Cardiac fibroblast (primary cell): ENCODE measurements at places on chromosomes 1 and 21.

DNA sequence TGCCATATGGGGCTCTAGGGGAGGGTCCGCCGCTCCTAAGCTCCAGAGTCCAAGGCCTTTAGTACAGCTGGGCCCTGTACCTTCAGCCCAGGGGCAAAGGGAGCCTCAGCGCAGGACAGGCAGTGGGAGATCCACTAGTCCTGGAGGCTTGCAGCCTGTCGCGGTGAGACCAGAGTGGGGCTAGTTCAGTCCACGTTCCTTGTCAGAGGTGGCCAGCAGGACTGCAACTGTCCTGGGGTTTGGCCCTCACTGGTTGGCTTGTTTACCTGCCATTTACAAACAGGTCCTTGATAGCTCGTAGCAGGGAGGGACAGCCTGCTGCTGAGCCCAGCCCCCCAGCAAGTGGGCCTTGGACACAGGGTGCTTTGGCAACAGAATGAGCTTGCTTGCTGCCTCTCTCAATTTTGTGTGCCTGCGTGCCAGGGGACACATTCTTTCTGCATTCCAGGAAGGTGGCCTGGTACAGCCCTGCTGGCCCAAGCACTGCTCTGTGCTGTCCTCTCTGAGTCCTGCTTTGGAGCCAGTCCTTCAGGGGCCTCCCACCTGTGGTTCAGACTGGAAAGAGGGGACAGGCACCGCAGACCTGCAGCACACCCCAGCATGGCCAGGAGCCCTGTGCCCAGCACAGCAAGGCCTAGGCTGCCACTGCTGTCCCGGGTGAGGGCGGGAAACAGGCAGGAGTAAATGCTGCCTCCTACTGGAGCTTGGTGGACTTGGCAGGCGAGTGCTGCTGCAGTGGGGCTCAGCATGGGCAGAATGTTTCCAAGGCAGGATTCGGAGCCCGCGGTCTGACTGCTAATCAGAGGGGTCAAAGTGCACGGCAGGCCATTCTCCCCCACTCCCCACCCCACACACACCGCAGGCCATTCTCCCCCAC is 15.2 kb downstream of the H6PD start:
- peak; percentile 70 for DNase-seq

DNA sequence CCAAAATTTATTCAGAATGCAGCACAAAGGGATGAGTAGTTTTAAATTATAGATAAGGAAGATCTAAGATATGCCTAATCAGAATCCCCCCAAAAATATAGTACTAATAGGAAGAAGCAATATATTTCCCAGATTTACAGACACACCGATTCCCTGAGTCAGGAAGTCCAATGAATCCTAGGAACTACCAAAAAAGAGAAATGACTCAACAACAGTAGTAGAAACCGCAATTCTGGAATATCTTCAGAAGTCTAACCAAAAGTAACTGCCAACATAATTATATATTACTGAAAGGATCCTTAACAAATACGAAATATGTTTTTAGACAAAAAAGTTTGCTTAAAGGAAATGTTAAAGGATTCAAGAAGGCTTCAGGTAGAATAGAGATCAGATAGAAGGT is 10.3 kb downstream of the AHCTF1 start:
- no peak for DNase-seq

DNA sequence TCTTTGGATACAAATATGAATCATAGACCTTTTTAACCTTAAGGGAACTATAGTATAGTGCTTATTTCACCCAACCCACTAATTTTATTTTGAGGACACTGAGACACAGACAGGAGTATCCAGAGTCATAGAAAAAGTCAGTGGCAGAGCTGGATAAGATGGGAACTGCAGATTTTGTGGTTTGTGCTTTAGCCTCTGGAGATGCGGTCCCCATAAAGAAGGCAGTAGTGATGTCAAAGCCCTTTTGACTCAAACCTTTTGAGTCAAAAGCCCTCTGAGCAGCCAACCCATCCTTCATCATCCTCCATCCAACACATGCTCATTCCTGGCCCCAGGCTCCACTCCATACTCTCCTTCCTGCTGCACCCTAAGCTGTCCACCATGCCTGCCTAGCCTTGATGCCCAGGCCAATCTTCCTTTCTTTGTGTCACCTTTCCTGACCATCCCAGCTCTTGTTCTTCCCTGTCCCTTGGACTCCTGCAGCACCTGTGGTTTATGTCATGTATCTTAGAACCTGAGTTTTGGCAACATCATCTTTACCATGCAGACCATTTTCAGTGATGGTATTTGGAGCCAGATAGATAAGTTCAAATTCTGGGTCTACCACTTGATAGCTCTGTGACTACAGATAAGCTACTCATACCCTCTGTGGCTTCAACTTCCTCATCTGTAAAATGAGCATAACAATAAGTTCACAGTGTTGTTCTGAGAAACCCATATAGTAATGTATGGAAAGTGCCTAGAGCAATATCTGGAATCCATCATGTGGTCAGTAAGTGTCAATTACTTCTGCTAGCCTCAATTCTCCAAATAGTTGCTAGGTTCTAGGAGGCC is 20.1 kb downstream of the SLAMF1 start:
- DNase-seq: no peak

DNA sequence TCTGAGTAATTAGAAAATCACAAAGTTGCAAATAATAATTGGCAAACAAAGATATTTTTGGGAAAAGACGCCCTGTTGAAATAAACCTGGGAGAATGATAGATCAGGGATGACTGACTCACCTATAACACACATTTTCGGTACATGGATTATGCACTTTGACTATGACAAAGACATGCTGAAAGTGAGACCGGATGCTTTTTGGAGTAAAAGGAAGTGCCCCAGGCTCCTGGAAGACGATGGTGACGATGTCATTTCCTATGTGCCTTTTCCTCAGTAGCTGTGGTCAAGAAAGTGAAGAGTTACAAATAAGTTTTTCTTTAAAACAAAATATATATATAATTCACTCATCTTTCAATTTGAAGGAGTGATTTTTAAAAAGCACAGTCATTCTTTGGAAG is 158.7 kb downstream of the SIPA1L2 start:
- no peak for DNase-seq

DNA sequence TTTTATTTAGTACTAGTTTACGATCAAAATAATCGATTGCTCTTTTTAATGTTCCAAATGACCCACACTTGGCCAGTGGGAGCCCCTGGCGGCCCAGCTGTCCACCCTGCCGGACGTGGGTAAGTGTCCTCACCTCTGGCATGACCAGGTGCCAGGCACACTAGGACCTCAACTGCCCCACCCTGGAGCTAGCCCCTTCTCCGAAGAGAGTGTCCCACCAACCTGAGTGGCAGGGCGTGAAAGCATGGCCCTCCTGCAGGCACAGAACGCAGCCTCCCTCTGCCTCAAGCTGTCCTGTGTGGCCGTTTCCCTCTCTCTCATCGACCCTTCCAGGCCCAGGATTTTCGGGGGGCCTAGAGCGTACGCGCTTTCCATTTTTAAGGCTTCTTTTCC is 32.9 kb upstream of the AGPAT3 start:
- no peak for DNase-seq

GRCh38 chr1:100597784-100598183 is 59.8 kb downstream of the GPR88 start:
- DNase-seq: no peak
